ENCODE measurements at places on chromosomes 6 and 20.

GRCh38 chr6:127164565-127164964 is 46.1 kb downstream of the RSPO3 start:
- no peak for DNase-seq

- no peak for DNase-seq
Observed at GRCh38 chr20:56409521-56409920, 2.5 kb upstream of the CASS4 start.

DNA sequence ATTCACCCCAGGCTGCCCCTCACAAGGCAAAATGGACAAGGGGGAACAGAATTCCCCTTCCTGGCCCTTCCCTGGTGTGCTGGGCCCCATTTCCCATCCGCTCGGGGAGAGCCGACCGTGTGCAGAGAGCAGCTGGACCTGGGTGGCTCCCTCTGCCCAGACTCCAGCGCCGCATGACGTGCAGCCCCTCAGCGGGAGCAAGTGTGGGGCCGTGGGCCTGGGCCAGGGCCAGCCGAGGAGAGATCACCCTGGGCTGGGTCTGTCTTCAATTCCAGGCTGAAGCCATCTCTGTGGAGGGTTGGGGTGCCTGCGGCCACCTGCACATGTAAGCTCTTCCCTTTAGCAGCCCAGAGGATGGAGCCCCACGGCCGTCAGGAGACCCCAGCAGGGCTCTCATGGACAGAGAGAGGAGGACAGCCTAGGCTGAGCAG is 241.8 kb downstream of the TTLL2 start:
- no peak for DNase-seq

- no peak for DNase-seq
Observed at GRCh38 chr20:58521763-58522162, 6.6 kb upstream of the APCDD1L start.

GRCh38 chr20:49292010-49292409 is 14.2 kb upstream of the ZNFX1 start:
- no peak for DNase-seq

- no peak for DNase-seq
Observed at GRCh38 chr6:493840-494239, 102.3 kb downstream of the IRF4 start.

Measured in right renal pelvis (tissue), 4 donors.